ENCODE measurements at places on chromosomes 11 and 22. TPM values are rescaled to one million over a fixed set of nuclear protein-coding genes. Genes with fewer than 3 reads are reported as not detected.

DNA sequence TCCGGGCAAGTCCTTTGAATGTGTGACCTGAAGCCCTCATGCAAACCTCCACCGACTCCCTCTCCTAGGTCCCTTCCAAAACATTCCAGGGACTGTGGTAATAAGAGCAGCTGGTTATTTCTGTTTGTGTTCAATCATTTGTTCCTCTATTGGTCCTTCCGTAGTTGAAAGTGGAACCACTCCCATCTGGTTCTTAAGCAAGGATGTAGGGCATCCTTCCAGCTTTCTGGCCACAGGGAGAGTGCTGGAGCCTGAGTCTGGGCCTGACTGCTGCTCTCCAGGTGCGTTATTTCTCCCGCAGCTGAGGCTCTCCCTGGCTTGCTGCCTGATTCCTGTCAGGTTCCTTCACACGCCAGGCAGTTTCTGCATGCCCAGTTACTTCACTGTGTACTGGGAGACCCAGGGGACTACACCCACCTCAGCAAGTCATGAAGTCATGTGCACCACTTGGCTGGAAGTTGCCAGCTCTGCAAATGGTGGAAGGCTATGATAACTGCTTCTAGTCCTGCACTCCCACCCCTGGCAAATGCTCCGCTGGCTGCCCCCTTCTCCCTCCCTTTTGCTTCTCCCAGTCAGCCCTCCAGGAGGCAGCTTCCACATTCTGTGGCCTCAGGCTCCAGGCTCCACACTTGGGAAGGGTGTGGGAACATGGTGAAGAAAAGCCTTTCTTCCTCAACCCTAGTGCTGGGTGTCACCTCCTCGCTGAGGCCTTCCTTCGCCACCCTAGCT, 4.0 kb upstream of the ALX4 start:
- peaks cover 100% of the 10 kb centered on the region for H3K27me3 ChIP-seq
- H3K36me3 ChIP-seq, result no peaks in the 10 kb centered on the region
- DNase-seq, result no peak
- peaks cover 28% of the 10 kb centered on the region for H3K4me1 ChIP-seq
- no peak overlapping the region for H3K27ac ChIP-seq

DNA sequence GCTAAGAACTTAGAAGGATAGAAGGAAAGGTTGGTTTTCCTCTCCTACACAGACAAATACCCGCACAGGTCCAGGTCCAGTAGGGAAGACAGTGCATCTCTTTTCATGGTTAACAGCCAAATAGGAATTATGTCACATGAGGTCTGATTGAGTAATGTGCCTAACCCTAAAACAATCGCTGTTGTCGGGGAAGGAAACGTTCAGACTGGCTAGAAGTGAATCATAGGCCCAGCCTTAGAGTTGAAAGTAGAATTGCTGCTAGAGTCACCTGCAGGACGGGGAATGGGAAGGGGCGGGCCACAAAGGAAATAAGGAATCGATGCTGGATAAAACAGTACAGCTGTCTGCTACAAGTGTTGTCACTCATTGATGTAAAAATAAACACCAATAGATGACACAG, 12.4 kb upstream of the HTATIP2 start:
- no peaks in the 10 kb centered on the region for H3K36me3 ChIP-seq
- no peak overlapping the region for H3K27ac ChIP-seq
- no peak overlapping the region for H3K4me3 ChIP-seq
- no peaks in the 10 kb centered on the region for H3K4me1 ChIP-seq
- H3K27me3 ChIP-seq, result peaks cover 10% of the 10 kb centered on the region
- no peak for DNase-seq

DNA sequence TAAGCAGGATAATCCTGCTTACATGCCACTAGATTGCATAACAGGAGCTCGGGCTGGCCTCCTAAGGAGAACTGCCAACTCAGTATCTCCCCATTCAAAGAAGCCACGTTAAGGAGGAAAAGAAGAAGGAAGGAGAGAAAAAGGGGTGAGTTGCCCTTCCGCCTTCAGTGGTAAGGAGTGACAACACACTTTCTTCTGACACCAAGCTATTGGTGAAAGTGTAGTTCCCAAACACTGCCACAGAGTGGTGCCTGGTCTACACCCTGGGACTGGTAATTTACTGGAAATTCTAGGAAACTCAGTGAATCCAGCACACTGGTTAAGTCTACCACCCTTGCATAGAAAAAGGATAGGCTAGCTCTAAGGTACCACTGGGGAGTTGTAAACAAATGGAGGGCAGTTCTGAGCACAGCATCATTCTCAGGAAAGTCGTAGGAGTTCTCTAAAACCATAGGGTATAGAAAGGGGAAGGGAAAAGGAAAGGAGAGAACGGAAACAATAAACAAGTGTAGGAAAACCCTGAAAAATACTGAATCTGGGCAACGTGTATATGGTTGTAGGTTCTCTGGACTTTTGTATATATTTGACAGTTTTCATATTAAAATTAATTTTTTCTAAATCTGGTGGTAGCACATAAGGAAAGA, 58.2 kb downstream of the RRAS2 start:
- H3K36me3 ChIP-seq, result no peaks in the 10 kb centered on the region
- H3K4me3 ChIP-seq, result no peak overlapping the region
- no peaks in the 10 kb centered on the region for H3K27me3 ChIP-seq
- H3K4me1 ChIP-seq, result peaks cover 11% of the 10 kb centered on the region
- H3K27ac ChIP-seq, result no peak overlapping the region

DNA sequence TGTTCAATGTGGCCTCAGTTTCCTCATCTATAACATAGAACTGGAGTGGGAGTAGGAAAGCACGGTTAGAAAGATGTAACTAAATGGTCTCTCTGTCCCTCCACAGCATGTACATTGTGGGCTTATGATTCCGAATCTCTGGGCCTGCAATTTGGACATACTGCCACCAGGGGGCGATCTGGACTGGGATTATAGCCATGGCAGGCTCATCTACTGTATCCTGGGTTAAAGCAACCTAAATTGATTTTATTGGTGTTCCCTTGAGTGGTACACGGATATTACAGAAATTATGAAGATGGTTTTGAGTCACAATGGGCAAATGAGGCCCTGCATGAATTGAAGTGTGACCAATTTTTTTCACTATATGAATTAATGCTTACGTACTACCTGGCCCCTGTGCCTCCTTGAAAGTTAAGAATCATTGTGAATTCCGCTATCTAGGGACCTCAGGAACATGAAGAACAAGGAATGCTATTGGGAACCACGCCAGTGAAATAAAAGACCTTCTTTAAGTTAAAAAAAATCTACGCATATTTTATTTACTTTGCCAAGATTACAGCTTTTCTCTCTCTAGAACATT, 32.9 kb downstream of the TST start:
- no peaks in the 10 kb centered on the region for H3K4me1 ChIP-seq
- DNase-seq, result no peak
- no peak overlapping the region for H3K4me3 ChIP-seq
- H3K27ac ChIP-seq, result no peak overlapping the region
- H3K36me3 ChIP-seq, result no peaks in the 10 kb centered on the region
- H3K27me3 ChIP-seq, result no peaks in the 10 kb centered on the region

DNA sequence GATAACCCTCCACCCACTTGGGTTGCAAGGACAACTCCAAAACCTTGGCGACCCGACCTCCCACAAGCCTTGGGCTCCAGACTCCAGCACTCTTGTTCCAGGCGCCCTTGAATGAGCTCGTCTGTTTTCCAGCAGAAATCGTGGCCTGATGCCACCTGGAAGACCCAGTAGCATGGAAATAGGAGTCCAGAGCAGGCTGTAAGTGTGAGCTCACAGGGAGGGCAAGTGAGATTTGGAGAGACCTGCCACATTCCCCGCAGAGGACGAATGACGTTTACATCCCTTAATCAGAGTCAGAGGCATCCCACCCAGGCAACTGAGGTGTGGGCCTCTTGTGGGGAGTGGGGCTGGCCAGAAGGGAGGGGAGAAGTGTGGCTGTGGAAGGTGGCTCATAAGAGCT, 71.9 kb downstream of the LDLRAD3 start:
- no peaks in the 10 kb centered on the region for H3K27me3 ChIP-seq
- H3K27ac ChIP-seq, result no peak overlapping the region
- no peaks in the 10 kb centered on the region for H3K36me3 ChIP-seq

GRCh38 chr22:23246982-23247766, 66.9 kb downstream of the BCR start:
- peaks cover 63% of the 10 kb centered on the region for H3K4me1 ChIP-seq
- H3K27me3 ChIP-seq, result no peaks in the 10 kb centered on the region
- no peak overlapping the region for H3K4me3 ChIP-seq
- no peak overlapping the region for H3K27ac ChIP-seq

DNA sequence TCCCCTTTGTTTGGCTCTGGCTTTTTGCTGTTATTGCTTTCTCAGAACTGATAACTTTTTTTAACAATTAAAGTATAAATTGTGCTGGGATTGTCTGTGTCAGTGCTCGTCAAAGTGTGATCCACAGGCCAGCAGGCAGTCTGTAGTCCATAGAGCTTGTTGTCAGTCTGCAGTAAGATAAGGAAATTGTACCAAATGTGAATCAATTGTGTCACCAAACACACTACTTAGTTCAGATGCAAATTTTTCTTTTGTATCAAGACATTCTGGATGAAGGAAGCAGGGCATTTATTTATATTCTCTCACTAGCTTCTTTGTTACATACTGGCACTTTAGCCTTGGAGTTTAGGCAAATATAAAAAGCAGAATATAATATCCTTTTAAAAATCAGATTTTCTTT, 121.0 kb downstream of the WNT11 start:
- no peak overlapping the region for H3K4me3 ChIP-seq
- no peaks in the 10 kb centered on the region for H3K36me3 ChIP-seq
- no peaks in the 10 kb centered on the region for H3K27me3 ChIP-seq
- H3K4me1 ChIP-seq, result peaks cover 3% of the 10 kb centered on the region

- H3K4me3 ChIP-seq, result no peak overlapping the region
- no peak for DNase-seq
- no peaks in the 10 kb centered on the region for H3K27me3 ChIP-seq
- H3K27ac ChIP-seq, result no peak overlapping the region
Observed at GRCh38 chr11:111359223-111360149, 19.6 kb downstream of the POU2AF1 start.

DNA sequence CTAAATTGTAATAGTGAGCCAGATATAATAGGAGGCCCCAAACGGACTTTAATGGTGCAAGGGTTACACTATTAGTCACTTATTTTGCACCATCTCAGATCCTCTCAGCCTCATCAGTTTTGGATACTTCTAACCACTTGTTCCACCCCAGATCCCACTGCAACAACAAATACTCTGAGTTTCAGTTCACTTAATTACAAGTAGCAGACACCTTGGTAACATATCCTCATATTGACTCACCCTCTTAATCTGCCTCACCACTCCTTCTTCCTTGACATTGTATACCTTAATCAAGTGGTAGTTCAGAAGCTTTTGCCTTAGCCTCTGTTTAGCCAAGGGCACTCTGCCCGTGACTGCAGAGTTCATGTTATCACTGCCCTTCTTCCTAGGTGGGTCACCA, 256.1 kb upstream of the UBASH3B start:
- H3K4me3 ChIP-seq, result no peak overlapping the region
- H3K36me3 ChIP-seq, result no peaks in the 10 kb centered on the region
- H3K27ac ChIP-seq, result no peak overlapping the region
- H3K27me3 ChIP-seq, result no peaks in the 10 kb centered on the region

GRCh38 chr22:40081662-40082061, 86.9 kb downstream of the FAM83F start:
- no peaks in the 10 kb centered on the region for H3K27me3 ChIP-seq
- DNase-seq, result no peak
- H3K4me3 ChIP-seq, result no peak overlapping the region
- H3K36me3 ChIP-seq, result no peaks in the 10 kb centered on the region
- H3K27ac ChIP-seq, result no peak overlapping the region

DNA sequence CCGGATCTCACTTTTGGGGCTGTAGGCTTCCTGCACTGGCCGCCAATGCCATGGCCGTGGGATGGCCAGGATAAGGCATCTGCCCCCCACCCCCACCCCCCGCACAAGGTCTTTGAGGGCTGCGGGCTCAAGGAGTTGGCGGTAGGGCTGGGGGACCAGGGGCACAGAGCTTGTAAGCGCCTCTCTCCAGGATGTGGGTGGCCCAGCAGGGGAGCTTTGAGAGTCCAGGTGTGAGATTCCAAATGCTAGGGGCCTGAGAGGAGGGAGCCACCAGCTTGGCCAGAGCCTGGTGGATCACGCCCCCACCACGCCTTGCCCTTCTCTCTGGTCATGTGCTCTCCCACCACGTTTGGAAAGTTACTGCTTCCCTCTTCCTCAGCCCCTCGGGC, 5.0 kb downstream of the CD81 start:
- H3K27ac ChIP-seq, result peak overlapping the region; percentile 87
- no peaks in the 10 kb centered on the region for H3K27me3 ChIP-seq
- no peaks in the 10 kb centered on the region for H3K36me3 ChIP-seq
- peak; percentile 33 for DNase-seq
- peaks cover 81% of the 10 kb centered on the region for H3K4me1 ChIP-seq
- H3K4me3 ChIP-seq, result peak overlapping the region; percentile 18

- no peak overlapping the region for H3K4me3 ChIP-seq
- no peaks in the 10 kb centered on the region for H3K27me3 ChIP-seq
- H3K4me1 ChIP-seq, result no peaks in the 10 kb centered on the region
- H3K27ac ChIP-seq, result no peak overlapping the region
- no peak for DNase-seq
Observed at GRCh38 chr11:84273541-84273940, 987.4 kb upstream of the CCDC90B start.

DNA sequence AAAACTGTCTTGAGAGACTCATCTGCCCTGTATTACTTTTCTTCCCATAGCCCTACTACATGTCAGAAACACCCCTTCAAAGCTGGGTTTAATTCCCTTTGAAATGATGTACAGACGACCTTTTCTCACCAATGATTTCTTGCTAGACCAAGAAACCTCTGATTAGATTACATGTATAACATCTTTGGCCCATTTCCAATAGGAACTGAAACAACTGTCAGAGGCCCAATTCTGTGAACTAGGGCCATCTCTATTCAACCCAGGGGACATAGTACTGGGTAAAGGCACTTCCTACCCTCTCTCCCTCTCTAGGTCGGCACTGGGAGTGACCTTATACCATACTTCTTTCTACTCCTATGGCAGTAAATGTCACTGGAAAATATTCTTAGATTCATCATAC, 19.4 kb downstream of the NPAT start:
- no peaks in the 10 kb centered on the region for H3K27me3 ChIP-seq
- no peak overlapping the region for H3K4me3 ChIP-seq
- no peak for DNase-seq

YPEL1 gene
- 2.4 TPM for total RNA-seq

MIEF1 gene
- total RNA-seq, result 16.1 TPM

RIMBP3C gene
- total RNA-seq, result 0.31 TPM

DDX25 gene
- 0.47 TPM for total RNA-seq

PRPF19 gene
- total RNA-seq, result 76.8 TPM

MS4A1 gene
- total RNA-seq, result 1.7 TPM

OVOL1 gene
- total RNA-seq, result 0.41 TPM

PANX3 gene
- not detected for total RNA-seq
